NCI-H1930 (cell line): ENCODE measurements at places on chromosomes 5 and 9.

- no peak for DNase-seq
These were observed 55.3 kb upstream of the MACIR start for GRCh38 chr5:103203226-103203625.

DNA sequence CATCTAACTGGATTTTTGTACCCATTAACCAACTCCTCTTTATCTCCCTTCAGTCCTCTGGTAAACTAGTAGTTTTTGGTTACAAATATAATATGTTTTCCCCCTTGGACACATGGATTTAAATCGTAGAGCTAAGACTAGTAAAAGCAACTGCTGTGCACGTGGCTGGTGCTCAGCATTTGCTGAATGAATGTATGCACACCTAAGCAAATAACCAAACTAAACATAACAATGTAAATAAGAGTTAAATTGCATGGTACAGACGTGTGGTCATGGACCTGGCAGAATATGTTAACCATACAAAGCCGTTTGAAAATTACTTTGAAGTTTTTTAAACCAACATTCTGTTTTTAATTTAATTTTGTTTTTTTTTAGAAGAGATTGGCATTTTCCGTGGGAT is 65.2 kb upstream of the FYB1 start:
- peak; percentile 59 for DNase-seq

DNA sequence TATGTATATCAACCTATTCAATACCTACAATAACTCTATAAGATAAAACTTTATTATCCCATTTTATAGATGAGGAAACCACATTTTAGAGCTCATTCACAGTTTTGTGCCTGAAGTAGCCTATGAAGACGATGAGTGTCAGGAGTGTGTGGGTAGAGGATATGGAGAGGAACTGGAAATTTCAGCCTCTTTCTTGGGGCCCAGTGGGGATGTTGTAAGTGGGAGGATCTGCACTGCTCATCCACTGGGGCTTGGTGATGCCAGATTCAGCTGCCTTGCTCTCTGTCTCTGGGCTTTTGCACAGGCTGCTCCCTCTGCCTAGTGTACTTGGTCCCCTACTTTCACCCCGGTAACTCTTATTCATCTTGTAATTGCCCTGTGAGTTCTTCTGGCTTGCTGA is 194.7 kb downstream of the SREK1 start:
- no peak for DNase-seq

DNA sequence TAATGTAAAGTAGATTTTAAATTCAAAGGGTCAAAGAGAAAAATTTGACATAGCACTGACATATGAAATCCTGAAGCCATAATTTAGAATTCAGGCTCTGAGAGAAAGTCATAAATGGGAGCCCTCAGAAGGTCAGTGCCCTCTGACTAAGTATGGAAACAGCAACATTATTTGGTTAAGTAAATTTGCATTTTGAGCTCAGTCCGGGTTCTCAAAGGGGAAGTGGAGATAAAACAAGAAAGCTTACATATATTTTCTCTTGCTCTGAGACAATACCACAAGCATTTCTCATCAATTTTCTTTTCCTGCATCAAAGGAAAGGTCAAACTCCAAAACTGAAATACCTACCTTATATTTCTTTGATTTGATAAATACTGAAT is 348.0 kb downstream of the SEMA5A start:
- DNase-seq, result no peak

DNA sequence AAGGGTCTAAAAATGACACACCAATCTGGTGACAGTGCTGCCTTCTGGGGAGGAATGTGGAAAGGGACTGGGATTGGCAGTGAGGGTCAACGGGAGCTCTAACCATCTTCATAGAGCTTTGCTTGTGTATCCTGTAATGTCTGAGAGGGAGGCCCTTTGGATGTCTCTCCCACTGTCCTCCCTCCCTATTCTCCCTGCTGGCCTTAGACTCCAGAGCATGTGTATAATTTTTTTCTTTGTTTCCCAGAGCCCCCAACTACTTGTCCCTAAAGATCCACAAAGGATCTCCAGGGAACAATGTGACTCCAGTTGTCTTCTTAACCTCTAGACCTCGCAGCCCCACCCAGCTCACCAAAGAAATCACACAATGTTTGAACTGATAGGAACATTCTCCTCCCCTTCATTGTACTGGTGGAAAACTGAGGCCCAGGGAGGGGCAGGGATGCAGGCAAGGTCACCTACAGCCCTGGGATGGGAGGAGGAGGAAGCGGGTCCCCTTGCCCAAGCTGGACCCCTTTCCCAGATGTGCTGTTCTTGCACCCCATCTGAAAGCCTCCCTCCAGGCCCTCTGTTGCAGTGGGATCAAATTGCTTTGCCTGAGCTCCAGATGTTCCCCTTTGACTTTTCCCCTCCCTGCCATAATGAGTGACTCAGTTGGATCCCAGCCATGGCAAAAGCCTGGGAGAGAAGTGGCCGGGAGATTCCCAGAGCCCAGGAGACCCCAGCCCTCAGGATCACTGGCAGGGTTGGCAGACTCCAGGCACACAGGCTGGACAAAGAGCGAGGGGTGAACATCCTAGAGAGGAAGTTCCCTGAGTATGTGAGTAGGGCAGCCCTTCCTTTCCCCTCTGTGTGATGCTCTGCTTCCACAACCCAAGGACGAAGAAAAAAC is 21.8 kb downstream of the SPARC start:
- DNase-seq, result no peak

DNA sequence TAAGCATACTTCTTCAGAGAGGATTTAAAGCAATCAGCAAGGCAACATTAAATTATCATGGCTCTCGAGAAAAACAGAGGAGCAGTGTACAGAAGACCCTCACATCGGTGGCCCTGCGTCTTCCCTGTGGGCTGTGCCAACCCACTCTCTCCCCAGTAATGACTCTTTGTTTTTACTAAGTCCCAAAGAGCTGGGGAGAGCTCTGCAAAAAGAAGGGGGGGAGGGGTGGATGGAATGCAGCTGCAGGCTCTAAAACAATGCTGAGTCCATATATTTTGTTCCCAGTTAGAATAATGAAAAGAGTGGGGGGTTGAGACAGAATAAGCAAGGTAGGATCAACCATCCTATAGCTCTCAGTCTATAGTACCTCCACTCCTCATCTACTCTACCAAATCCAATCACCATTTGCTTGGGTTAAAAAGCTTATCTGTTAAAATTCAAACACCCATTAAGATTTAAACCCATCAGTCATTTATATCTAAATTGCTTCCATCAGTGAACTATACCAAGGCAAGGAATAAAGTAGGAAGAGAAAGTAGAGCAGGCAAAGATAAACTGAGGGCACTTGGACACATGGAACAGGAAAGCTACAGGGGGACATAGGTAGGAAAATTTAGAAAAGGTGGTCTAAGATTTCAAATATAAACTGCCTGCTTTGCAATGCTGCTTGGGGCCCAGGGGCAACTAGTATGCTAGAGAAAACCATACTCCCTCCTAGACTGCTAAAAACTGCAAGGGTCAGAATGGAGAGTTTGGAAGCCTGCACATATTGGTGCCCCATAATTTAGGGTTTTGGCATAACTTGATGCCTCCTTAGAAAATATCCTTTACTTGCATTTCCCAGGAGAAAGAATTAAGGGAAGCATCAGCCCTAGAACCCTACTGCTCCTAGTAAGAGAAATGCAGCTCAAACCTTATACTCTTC is 20.6 kb downstream of the ELL2 start:
- DNase-seq, result no peak

- DNase-seq, result no peak
These were observed 92.0 kb upstream of the SSBP2 start for GRCh38 chr5:81842795-81843398.

GRCh38 chr5:123545506-123545905 is 33.5 kb downstream of the CSNK1G3 start:
- DNase-seq, result no peak

DNA sequence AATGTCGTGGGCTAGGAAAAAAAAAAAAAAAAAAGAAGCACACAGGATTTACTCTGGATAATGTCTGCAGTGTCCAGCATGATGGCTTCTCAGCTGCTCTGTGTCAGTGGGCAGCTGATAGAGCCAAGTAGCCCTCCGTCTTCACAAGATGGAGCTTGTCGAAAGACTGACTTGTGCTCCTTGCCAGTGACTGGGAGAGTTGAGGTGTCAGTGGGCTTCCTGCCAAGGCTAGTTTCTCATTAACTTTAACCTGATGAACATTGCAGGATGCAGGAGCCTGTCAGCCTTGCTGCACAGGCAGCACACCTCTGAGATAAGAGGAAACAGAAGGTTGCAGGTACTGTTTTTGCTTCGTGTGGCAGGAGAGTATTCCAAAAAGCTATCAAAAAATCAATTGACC is 171.4 kb upstream of the SGCD start:
- no peak for DNase-seq

DNA sequence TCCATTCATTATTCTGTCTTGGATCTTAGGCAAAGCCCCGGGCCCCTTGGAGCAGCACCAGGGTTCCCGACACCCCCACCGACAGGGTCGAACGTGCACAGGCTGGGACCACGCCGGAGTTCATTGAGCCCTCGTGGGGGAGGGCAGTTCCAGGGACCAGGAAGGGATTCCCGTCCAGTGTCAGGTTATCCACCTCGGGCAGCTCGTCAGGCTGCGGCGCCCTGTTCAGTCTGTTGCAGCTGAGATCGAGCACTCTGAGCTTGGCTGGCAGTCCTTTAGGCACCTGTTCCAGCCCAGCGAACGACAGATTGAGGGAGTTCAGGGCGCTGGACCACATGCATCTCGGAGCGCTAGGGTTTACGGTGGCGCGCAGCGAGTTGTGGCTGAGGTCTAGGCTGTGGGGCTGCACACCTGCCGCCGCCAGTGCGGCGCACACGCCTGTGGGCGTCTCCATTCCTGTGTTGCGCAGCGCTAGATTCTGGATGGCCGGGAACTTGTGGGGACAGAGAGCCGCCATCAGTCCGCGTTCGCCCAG is 1.1 kb downstream of the CD14 start:
- DNase-seq, result peak; percentile 29

DNA sequence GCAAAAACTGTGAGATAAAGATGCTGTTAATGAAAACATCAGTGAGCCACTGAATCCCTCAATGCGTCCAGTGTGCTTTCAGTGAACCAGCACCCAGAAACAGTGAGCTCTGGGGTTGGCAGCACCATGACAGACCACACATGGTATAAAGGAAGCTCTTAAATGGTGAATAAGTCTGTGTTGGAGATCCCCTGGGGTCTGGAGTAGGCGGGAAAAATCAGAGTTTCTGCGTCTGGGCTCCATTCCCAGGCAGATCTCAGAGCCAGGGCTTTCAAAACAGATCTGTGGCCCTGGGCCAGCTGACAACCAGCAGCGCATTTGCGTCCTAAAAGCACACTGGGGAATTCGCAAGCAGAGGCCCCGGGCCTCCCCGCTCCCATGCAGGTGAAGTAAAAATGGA is 233.5 kb downstream of the FRMD3 start:
- no peak for DNase-seq

GRCh38 chr9:101585740-101586139 is 9.0 kb downstream of the PPP3R2 start:
- no peak for DNase-seq

- no peak for DNase-seq
These were observed 48.2 kb downstream of the ADAMTS12 start for GRCh38 chr5:33843579-33843978.

GRCh38 chr5:40240671-40241070 is 439.0 kb upstream of the PTGER4 start:
- no peak for DNase-seq
